MCF 10A (cell line): ENCODE measurements at places on chromosomes 2 and 18. TPM values are rescaled to one million over a fixed set of nuclear protein-coding genes. Genes with fewer than 3 reads are reported as not detected.

Gene FHOD3
- 5.0 and 5.3 TPM in 2 replicates for total RNA-seq

DNA sequence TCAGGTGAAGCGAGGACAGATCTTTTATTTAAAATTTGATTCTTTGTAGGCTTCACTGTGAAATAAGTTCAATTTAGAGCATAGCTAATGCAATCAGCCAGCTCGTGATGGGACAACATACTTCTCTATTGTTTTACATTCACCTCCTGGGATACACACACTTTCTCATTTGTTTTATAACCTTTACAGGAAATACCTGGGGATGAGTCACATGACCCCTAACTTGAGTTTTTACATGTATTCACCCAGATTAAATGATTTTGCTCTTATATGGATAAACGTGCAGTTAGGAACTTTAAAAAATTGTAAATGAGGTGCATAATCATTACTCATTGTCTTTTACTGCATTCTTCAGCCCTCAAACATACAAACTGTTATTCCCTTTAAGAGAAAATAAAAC, 152.1 kb downstream of the NEDD4L start:
- no peak for DNase-seq

- no peak for DNase-seq
Observed at GRCh38 chr18:12571630-12572029, 86.3 kb downstream of the SPIRE1 start.

DNA sequence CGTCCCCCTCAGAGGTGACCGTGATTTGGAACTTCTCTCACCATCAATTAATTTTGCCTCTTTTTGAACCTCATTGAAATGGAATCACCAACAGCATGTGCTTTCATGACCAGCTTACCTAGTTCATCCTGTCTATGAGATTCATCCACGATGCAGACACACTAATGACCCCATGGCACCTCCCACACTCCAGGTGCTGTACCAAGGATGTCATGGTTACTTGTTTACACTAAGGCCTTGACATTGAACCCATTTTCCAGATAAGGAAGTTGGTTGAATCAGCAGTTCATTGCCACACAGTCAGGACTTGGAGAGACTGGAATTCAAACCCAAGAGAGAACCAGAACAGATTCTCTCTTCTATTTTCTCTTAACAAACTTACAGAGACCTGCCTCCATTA, 139.0 kb downstream of the ZFP36L2 start:
- DNase-seq: no peak

Gene MATN3
- total RNA-seq: 0.83 and 0.98 TPM in 2 replicates
